HuH-7 (cell line): ENCODE measurements at places on chromosomes 5 and 9.

DNA sequence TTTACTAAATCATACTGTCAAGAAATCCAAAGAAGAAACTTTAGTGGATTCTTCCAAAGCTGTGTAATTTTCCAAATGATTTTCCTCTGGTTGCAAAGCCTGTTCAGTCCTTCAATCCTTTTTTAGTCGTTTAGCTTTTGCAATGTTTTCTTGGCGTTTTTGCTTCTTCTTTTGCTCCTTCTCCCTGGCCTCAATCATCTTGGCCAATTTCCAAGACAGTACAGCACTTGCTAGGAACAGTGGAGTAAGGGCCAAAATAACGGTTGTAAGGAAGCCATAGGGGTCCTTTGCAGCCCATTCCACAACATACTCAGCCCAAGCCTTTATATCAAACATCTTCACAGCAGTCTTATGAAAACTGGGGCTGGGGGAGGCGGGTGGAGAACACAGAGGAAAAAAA is 2.4 kb downstream of the SMIM15 start:
- no peak for DNase-seq

- DNase-seq = no peak
Measured at GRCh38 chr9:132439153-132439552, 29.1 kb downstream of the CFAP77 start.

DNA sequence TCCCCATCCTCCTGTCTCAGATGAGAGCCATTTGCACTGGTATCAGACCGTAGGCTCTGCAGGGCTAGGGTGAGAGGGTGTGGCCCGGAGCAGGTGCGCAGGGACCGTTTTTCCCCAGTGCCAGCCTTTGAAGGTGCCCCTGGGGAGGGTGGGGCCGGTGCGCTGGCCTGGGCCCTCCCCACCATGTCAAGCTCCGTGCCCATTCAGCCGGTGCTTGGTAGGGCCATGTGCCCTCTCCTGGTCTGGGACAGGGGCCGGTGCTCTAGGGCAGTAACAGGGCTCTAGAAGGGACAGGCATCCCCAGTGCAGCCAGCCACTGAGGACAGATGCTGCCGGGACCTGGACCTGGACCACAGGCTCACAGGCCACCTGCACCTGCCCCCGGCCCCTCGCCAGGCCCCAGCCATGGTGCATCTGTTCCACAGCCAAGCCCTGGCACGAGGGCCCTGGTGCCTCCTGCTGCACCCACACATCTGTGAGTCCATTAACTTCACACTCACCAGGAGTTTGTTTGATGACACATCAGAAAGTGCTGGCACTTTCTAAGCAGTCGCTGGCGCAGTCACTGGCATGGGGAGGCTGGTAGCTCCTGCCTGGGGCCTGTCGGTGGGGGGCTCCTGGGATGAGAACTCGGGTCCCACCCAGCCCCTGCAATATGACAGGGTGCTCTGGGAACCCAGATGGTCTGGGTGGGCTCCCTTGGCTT is 5.0 kb upstream of the QRFP start:
- no peak for DNase-seq

- DNase-seq = no peak
Measured at GRCh38 chr9:7324152-7324598, 475.4 kb downstream of the DMAC1 start.

DNA sequence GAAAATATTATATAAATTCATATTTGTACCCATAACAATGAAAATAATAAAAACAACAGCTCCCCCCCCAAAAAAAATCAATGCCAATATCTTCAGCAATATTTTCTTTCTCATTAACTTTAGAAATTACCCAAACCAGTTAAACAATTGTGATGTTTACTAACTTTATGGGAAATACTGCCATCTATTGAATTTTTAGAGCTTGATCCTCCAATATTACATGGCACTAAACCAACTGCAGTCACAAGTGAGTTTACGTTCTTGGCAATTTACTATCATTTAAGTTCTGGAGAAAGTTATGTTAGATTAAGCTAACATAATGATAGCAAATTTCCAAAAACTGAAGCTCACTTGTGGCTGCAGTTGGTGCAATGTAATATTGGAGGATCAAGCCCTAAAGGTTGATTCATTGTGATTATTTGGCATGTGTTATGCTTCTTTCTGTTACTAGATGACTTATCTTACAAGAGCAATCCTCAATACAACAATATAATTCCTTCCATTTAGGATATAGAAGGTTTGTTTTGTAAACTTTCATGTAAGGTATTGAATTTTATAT is 379.5 kb downstream of the CDH18 start:
- no peak for DNase-seq

GRCh38 chr5:3034449-3034848 is 283.0 kb upstream of the IRX2 start:
- no peak for DNase-seq

GRCh38 chr9:71895117-71895516 is 15.9 kb downstream of the ABHD17B start:
- no peak for DNase-seq

GRCh38 chr5:73682176-73682575 is 56.2 kb downstream of the ARHGEF28 start:
- DNase-seq = no peak

GRCh38 chr5:64742821-64743220 is 25.7 kb downstream of the SREK1IP1 start:
- no peak for DNase-seq

- no peak for DNase-seq
Measured at GRCh38 chr9:107624234-107624948, 134.8 kb upstream of the KLF4 start.

DNA sequence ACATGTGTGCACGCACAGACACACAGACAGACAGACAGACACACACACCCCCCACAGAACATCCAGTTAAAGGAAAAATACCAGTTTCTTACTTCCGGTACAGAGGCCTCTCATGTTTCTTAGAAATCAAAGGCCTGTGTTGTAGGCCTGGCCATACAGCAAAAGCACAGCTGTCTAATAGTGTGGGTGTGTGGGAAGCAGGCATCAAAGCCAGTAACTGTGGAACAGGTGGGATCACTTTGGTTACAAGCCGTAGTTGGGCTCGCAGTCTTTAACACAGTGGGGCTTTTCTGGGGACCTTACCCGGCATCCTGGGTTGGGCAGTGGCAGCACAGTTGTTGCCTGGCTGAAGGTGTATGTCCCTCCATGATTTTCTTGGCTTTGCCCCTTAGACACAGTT is 55.2 kb downstream of the FBXL7 start:
- no peak for DNase-seq

DNA sequence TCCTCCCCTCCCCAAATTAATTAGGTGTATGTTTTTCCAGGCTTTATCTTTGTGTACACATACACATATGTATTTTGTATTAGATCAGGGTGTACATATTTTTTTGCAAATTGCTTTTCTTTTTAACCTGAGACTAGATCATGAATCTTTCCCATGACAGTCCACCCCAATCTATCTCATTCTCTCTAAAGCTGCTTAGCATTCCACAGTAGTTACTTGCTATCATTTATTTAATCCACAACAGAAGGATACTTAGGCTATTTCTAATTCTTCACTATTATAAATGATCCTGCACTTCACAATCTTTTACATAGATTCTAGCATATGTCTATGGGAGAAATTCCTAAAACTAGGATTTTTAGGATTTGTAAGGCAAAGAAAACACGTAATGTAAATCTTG is 43.9 kb downstream of the SH3RF2 start:
- DNase-seq = no peak

DNA sequence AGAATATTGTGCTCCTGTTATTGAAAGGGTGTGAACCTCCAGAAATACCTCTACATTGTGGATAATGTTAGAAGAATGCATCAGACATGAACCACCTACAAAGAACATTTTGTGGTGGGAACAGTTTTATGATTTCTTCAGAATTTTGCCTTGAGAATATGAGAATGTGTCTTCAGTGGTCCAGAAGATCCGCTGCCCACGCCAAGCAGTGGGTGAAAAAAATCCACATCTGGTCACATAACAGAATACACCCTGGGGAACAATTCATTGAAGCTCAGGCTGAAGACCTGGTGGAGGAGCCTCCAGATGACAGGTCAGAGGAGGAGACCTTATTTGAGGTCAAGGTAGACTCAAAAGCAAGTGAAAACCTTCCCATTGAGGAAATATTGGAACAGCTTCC is 69.1 kb downstream of the DEPDC1B start:
- no peak for DNase-seq

- DNase-seq = no peak
Measured at GRCh38 chr9:85909390-85909789, 31.6 kb upstream of the NAA35 start.

DNA sequence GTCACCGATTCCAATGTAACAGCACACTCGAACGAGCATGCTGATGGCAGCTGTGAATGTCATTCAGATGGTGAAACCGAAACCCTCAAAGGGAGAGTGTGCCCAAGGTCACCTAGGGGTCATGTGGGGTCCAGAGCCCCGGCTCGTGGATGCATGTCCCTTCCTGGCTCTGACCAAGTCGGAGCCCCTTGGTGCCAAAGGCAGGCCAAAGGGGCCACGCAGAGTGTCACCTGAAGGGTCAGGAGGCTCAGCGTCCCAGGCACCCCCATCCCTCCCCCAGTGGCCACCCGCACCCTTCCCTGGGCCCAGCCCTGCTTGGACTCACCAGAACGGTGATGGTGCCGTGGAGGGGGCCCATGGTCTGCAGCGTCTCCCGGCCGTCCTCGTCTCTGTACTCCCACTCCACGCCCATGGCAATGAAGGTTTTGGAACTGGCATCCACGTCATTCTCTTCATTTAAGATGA is 69.5 kb downstream of the ZNF354C start:
- DNase-seq = no peak

DNA sequence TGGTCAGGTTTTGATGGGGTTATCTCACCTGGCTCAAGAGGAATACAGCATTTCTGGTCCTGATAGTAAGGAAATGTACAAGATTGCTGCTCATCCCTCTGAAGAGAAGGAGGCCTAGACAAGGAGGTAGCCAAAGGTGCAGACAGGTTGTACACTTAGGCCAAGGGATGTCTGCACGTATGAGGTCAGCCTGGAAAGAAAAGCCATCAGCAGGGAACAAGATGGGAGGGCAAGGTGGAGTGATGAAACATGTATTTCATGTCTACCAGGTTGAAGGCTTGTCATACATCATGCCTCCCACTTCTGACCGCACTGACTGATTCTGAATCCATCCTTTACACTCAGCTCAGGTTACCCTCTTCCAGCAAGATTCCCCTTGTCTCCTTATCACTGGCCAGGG is 296.8 kb upstream of the VLDLR start:
- no peak for DNase-seq

- DNase-seq = no peak
Measured at GRCh38 chr9:92266486-92266885, 27.0 kb downstream of the IARS1 start.

DNA sequence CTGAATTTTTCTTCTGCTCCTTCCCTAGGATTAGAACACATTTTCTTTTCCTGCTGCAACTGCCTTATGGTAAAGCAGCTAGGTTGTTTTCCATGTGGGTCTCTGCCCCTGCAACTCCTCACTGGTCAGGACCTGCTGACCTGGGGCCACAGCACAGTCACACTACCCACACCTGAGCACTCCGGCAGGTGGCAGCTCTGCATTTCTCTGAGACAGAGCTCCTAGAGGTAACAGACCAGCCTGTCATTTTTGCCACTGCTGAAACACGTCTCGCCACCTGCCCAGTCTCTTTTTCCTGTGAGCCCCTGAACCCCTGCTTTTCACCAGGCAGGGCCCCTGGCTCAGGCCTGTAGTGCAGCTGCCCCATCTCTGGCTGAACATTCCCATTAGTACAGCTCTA is 609.6 kb downstream of the HINT1 start:
- DNase-seq = no peak

DNA sequence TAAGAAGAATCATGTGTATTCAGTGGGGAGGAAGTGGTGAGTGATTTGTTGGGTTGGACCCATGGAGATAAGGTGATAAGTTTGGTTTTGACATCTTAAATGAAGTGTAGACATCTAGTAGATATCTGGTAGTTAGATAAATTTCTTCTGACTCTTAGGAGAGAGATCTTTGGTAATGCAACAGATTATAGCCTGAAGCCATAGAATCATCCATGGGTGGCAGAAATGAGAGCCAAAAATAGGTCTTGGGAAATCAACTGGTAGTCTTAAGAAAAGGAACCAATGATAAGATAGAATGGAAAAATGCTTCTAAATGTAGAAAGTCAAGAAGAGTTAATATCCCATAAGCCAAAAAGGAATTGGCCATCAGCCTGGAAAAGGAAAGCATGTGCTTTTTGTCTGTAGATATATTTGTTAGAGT is 532.7 kb upstream of the GRAMD2B start:
- DNase-seq = no peak

DNA sequence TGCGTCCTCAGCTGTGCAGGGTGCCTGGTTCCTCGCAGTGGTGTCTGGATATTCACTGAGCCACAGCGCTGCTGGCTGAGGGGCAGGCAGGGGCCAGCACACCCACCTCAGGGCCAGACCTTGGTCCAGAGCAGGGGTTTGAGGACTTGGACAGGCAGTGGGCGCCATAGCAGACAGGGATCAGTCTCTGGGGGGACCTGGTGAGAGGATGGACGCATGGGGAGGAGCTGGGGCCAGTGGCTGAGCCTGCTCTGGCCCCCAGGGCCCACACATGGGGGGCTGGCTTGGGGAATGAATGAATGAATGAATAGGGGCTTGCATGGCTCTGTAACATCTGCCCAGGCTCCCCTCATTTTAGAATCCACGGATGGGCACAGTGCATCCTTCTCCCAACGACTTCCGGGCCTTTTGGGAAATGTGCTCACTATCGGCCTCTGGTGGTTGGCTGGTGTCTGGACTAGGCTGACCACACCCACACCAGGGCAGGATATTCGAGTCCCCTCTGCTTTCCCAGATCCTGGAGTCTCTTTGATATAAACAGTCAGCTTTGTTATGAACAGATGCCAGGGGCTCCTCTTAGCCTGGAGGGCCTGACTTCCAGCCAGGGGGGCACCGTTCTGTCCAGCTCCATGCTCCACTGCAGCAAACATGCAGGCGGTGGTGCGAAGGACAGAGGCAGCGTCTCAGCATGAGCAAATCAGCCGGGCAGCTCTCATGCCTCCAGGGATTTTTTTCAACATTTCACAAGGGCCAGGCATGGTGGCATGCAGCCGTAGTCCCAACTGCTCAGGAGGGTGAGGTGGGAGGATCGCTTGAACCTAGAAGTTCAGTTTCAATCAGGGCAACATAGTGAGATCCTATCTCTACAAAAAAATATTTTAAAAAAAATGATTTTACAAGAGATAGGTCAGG is 62.6 kb downstream of the NEK6 start:
- peak; percentile 98 for DNase-seq

- no peak for DNase-seq
Measured at GRCh38 chr5:159202151-159202550, 7.2 kb downstream of the RNF145 start.

GRCh38 chr5:53900677-53901076 is 340.2 kb downstream of the NDUFS4 start:
- DNase-seq = no peak

GRCh38 chr5:126043688-126044087 is 379.5 kb upstream of the GRAMD2B start:
- DNase-seq = no peak
